ENCODE measurements at places on chromosomes 3 and 15.
A peak's percentile ranks its signal among the peaks of the same experiment; 100 is the strongest.

GRCh38 chr3:136602818-136603217 lies 149.4 kb downstream of the STAG1 start:
- no peak for DNase-seq

- no peak for DNase-seq
These were observed 2.9 kb downstream of the FMN1 start for GRCh38 chr15:33191591-33191990.

GRCh38 chr3:65024148-65024547 lies 336.3 kb upstream of the ADAMTS9 start:
- DNase-seq = no peak

GRCh38 chr3:40187945-40188344 lies 121.6 kb upstream of the EIF1B start:
- peak; percentile 48 for DNase-seq

- DNase-seq = peak; percentile 39
These were observed 60.5 kb upstream of the PRR23C start for GRCh38 chr3:139105154-139105702.

GRCh38 chr3:175065497-175065896 lies 206.4 kb downstream of the NAALADL2 start:
- DNase-seq = no peak

DNA sequence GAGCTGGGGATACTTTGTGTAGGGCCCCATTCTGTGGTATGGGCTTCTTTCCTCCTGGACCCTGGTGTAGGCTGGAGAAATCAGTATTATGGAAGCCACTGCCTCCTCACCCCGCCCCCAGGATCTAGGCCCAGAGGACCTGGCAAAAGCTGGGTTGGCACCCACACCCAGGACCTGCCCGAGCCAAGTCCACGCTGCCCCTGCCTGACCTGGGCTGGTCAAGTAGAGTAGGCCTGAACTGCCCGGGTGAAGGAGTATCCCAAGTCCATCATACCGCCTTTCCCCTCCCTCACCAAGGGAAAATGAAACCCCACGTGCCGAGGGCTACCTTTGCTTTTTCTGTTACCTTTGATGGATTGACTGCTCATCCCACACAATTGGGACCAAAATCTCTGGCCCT lies 37.7 kb upstream of the TRAK1 start:
- DNase-seq = no peak

GRCh38 chr15:62432702-62433398 lies 267.8 kb upstream of the C2CD4B start:
- no peak for DNase-seq

DNA sequence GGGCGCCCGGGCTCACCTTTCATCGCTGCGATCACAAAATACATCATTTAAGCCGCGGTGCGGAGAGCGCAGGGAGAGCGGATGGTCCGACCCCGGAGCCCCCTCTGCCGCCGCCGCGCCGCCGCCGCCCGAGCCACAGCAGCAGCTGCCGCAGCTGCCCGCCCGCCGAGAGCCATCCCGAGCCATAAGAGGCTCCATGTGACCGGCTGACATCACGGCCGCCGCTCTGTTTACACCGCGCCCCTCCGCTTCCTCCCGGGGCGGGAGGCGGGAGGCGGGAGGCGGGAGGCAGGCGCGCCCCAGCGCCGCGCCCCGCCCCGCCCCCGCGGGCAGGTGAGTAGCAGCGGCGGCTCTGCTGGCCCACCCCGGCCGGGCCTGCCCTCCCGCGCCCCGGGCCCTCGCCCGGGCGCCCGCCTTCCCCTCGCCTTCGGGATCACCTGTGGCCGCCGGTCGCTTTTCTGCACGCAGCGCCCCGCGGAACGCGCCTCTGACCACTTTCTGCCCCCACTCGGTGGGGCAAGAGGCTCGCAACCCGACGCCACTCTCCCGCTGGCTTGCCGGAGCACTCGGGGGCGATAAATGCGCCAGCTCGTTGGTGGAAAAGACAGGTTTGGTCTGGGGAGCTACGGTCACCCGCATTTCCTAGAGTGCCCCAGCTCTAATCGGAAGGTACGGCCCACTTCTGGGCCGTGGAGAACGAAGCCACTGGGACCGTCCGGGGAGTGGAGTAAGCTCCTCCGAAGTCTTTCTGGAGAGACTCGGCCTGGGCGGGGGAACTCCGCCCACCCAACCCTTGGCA lies 113.6 kb upstream of the ICE2 start:
- DNase-seq = peak; percentile 43

GRCh38 chr3:182451871-182452270 lies 341.4 kb upstream of the ATP11B start:
- no peak for DNase-seq

DNA sequence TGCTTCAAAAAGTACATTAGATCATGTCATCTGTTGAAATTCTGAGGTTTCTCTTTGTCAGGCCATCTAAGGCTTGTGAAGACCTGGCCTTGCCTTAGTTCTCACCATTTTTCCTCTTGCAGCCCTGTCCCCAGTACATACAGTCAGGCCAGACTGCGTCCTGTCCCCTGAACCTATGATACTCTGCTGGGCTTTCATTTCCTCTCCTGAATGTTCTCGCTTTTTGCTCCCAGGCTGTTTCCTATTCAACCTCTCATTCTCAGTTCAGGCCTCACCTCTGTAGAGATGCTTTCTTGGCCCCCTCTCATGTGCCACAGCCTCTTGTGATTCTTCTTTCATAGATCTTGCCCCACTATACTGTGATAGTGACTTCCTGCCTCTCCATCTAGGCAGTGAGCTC lies 648.8 kb upstream of the KCNMB2 start:
- no peak for DNase-seq

- DNase-seq = no peak
These were observed 4.5 kb downstream of the GRIP2 start for GRCh38 chr3:14535616-14536015.

- no peak for DNase-seq
These were observed 785.4 kb upstream of the ROBO1 start for GRCh38 chr3:80553211-80553610.

GRCh38 chr3:160150066-160150465 lies 75.2 kb upstream of the C3orf80 start:
- DNase-seq = no peak

- DNase-seq = no peak
These were observed 106.4 kb upstream of the RPL32 start for GRCh38 chr3:12947504-12948369.

DNA sequence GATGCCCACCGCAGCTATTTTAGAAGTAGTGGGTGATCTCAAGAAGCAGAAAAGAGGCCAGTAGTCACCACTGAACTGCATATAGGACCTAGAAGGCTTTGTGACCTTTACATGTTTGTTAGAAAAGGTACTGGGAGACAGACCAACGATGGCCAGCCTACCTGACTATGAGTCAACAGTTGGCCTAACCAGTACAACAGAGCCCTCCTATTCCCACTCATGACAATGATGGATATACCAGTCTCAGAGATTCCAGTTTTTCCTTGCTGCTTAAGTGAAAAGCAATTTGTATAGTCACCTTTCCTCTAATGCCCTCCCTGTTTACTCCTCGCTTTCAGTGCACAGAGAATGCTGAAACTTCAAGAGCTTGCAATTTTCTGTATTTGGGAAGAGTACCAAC lies 86.6 kb upstream of the PPIB start:
- peak; percentile 23 for DNase-seq

DNA sequence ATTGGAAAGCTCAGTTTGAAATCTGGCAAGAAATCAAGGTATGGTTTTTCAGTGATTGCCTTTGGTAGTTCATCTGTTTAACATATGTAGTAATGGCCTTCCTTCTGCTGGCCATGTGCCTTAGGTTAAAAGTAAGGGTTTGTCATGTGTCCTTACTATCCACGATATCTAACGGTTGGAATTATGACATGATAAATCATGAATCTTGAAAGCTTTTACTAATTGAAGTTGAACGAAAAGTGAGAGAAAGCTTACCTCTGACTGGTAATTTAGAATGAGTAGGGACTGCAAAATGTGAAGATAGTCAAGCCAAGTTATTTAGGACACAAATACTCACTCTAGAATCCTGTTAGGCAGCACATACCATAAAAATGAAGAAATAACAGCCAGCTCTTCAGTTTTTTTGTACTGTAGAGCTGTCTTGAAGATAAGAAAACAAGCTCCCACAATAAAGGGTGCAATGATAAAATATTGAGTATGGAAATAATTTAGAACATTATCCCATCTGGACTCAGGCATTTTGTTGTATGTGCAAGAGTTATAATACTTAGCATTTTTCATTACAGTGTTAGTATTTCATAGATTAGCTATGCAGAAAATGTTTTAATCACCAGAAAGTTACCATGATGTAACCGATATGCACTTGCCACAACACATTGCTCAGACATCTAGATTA lies 303.4 kb downstream of the ZNF385D start:
- no peak for DNase-seq

- no peak for DNase-seq
These were observed 340.8 kb downstream of the NAALADL2 start for GRCh38 chr3:175199961-175200360.

- DNase-seq = no peak
These were observed 18.5 kb downstream of the NPHP3 start for GRCh38 chr3:132703733-132704132.

DNA sequence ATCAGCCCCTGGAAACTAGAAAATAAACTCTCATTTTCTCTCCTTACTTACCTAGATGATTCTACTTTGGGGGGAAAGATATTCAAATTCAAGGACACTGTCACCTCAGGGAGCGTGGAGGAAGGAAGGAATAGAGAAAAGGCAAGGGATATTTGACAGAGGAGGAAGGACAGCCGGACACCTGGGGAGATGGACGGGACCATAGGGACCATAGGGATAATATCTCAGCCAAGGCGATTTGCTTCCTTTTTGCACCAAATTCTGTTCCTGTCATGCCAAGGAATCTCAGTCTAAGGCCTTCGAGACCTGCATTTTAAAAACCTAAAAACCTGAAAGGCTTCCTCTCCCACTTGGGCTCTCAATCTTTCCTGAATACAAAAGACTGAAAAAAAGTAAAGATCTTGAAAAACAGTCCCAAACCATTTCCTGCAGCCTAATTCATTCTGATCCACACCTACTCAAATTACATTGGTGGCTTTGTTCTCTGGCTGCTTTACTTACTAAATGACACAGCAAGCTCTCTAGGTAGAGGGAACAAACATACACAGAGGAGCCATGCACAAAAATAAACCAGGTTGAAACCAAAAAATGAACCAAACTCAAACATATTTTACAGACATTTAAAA lies 73.9 kb upstream of the SLC24A5 start:
- no peak for DNase-seq

- DNase-seq = no peak
These were observed 78.4 kb downstream of the CCR1 start for GRCh38 chr3:46129588-46130272.

GRCh38 chr3:94303266-94303665 lies 240.4 kb downstream of the NSUN3 start:
- DNase-seq = no peak

GRCh38 chr3:74787011-74787410 lies 172.6 kb upstream of the CNTN3 start:
- DNase-seq = no peak

DNA sequence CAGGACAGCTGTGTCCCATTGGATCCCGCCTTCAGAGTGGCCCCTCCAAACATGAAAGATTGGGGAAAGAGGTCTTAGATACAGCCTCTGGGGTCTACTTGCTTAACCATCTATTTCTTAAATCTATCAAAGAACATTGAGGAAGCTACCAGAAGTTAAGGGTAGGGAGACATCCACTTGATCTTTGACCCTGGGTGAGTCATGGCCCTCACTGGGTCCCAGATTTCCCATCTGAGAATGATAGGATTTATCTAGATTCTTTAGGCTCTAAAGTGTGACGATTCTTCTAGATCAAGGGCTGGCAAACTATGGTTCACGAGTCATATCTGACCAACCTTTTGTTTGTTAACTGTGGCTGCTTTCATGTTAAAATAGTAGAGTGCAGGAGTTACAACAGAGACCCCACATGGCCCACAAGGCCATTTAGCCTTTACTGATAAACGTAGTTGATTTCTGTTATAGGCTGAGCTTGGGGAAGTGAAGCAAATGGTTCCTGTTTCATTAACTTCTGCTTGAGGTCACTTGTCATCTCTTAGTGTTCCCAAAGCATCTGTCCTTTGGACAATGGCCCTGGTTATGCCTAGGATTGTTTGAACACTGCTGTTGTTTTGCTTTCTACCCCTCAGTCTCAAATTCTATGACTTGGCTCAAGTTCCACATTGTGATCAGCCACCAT lies 8.0 kb downstream of the MUC13 start:
- DNase-seq = no peak

DNA sequence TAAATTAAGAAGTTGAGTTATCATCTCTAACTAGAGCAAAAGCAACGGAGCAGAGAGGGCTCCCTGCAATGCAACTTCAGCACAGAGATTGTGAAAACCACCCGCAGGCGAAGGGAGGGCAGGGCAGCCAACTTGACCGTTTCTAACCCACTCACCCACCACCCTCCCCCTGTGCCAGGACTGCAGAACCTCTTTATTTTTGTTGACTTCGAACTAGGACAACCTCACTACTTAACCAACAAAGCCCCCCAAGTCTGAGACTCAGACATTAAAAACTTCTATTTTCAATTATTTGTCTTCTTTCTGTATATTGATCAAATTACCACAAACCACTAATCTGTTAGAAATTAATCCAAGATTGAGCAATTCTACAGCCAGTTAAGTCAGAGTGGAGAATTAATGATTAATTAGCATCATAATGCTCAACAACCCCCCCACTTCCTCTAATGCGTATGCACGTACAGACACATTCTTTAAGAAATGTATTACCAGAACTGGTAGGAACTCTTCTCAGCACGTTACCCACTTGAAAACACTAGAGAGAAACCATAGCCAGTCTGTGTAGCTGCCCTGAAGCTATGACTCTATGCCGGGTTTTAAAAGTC lies 2.0 kb downstream of the MGLL start:
- no peak for DNase-seq

DNA sequence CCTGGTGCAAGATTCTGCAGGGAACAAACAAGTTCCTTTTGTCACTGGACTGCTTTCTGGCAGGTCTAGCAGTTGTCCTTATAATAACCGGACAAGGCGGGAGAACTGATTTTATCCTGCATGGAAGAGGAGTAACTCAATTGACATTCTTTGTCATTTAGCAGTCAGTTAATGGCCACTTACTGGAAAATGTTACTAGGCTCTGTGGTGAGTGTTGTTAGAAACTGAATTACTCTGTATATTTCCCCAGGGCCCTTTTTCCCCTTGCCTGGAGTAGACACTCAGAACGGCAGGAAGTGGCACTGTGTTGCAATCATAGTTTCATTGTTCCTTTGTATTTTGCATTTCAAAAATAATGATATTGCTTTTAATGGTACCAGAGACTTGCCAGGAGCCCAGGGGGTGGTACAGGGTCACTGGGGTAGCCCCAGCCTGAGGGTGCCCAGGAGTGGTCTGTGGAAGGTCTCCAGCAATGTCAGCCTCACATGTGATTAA lies 318.6 kb upstream of the LRRFIP2 start:
- peak; percentile 24 for DNase-seq
